ENCODE measurements at places on chromosomes 5 and 9. TPM values are rescaled to one million over a fixed set of nuclear protein-coding genes. Genes with fewer than 3 reads are reported as not detected.

Gene ZNF618
- total RNA-seq = 20.2 TPM

- DNase-seq = no peak
Measured at GRCh38 chr5:95050708-95051107, 234.2 kb downstream of the MCTP1 start.

Gene PCDHB6
- total RNA-seq = not detected

DNA sequence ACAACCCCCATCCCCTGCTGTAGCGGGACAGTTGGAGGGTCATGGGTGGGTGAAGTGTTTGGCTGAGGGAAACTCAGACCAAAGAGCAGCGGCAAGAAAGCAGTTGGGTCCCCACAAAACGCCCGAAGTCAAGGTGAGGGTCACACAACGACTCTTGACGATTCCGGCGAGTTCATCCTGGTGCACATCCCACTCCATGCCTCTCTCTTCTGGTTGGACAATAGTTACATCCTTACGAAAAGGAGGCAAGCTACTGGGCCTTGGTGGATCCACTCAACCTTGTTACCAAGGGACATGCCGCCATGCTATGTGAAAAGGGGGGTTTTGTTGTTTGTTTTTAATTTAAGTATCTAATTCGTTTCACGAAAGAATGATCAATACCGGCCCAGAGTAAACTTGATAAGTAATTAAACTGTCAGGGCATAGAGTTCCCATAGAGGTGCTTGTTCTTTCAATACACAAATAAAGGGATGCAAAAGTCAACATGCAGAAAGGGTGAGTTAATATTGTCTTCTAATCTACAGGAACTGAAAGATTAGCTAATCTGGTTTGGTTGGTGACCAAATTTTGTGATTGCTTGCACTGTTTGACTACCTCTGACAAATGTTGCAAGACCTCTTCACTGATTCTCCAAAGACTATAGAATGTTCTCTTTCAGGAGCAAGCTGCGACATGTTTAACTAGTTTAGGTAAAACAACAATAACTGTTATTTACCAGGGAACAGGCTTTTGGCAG lies 732 bp upstream of the SMIM15 start:
- no peak for DNase-seq

DNA sequence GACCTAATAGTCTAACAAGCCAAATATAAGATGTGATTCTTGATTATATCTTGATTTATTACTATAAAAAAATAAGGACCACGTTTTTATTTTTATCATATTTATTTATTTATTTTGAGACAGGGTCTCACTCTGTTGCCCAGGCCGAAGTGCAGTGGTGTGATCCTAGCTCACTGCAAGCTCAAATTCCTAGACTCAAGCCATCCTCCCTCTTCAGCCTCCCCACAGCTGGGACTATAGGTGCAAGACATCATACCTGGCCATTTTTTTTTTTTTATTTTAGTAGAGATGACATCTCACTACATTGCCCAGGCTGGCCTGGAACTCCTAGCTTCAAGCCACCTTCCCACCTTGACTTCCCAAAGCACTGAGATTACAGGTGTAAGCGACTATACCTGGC lies 61.0 kb upstream of the LARP1 start:
- no peak for DNase-seq

Gene SPOCK1
- total RNA-seq = under 0.01 TPM

DNA sequence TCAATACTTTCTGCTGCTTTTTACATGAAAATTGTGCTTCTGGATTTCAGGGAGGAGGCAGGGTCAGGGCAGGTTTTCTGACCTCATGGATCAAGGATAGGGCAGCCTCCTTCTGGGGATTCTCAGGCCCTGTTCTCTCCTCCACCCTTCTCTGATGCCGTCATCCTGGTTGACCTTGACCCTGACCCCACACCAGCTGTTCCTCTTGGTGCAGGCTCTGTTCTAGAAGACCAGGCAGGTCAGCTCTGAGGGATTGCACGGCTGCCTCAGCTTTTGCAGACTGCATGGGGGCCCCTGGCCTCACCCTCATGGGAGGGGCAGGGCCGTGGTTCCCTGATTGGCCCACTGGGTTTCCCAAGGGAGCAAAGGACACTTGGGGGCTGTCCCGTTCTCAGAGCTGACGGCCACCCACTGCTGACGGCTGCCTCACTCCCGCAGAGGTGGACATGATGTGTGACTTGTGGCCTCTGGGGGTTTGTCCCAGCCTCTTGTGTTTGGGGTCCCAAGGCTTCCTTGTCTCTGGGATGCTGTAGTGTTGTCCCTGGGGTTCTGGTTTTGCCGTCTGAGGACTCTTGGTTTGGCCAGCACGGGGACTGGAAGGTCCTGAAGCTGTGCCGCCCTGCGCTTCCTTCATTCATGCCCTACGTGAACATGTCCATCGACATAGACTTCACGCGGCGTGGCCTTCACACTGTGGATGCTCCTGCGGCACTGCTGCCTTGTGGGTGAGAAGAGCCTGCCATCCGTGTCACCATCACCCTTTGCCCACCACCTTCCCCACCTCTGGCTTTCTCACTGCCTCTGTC lies 34.5 kb downstream of the CEP72 start:
- DNase-seq = no peak

- DNase-seq = no peak
Measured at GRCh38 chr5:3161672-3162071, 410.2 kb upstream of the IRX2 start.

- DNase-seq = no peak
Measured at GRCh38 chr5:137320056-137321045, 178.8 kb downstream of the SPOCK1 start.

GRCh38 chr5:126917918-126918614 lies 112.3 kb downstream of the MARCHF3 start:
- no peak for DNase-seq

Gene NKD2
- total RNA-seq = under 0.01 TPM

Gene TRUB2
- total RNA-seq = 24.2 TPM

GRCh38 chr9:137300567-137301080 lies 1.4 kb downstream of the NRARP start:
- DNase-seq = peak; percentile 39

DNA sequence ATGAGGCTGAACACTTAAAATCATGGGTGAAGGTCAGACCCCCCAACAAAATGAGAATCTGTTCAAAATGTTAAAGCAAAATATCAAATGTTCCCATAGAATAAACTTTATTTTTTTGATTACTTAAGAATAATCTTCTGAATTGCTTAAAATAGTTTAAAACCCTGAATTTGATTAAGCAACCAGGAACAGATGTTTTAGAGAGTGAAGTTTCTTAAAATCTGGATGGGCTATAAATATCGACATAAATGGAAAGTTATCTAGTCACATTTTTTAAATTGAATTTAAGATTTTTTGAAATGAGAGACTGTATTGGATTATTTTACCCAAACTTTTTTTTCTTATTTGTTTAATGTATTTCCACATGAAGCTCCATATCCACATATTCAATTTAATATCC lies 98.5 kb downstream of the ADAMTS12 start:
- no peak for DNase-seq

Gene SPATA31E1
- not detected for total RNA-seq

DNA sequence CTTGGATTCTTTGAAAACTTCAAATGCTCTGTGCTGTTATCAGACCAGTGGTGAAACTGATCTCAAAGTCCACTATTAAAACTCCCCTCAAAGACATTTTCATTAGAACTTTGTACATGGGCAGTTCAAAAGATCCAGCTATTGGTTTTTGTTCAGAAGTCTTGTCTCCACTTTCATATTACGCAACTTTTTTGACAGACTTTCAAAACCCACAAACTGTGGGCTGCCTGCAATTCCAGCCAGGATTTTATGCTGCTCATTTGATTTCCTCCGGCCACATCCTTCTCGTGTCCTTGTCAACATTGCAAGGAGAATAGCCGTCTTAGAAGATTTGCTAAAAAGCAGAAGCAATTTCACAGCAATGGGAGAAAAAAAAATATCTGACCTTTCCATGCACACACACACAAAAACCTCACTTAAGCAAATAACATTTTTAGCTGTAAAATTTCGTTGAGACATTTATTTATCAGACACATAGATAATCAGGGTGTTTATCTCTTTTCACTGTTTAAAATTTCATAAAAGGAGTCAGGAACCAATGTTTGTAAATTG lies 1990.5 kb downstream of the MAT2B start:
- no peak for DNase-seq

DNA sequence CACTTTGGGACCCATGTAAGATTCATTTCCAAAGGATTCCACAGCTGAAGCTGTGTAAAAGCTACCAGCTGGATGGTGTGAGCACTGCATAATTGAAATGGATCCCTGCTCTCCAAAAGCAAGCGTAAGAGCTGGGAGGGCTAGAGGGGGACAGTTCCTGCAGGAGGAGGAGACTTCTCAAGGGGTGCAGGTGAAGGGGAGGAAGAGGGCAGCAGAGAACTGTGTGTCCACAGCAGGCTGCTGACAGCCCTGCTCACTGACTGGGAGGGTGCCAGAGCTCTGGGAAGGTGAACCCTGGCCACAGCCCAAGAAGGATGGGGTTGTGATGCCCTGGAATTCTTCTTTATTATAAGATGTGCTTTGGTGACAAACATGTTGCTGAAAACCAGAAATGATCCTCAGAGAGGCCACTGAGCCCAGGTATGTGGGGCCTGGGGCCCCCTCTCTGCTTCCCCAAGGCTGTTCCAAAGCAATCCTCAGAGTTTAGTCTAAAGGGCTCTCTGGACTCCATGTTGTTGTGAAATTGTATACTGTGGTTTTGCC lies 112.8 kb upstream of the SLC25A48 start:
- no peak for DNase-seq

DNA sequence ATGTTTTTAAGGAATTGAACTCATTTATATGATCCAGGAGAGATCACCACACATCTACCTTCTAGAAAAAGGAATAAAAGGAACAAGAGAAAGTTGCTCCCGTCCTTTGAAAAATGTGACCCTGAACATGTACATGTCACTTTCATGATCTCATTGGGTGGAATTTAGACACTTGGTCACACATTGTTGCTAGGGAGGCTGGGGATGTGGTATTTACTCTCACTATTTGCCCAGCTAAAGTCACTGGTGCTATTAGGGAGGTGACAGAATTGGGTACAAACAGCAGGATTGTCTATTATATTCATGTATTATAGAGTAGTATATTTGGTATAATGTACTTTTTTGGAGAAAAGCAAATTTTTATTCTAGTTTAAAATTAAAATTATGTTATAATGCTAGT lies 2.1 kb upstream of the CDH10 start:
- DNase-seq = no peak

DNA sequence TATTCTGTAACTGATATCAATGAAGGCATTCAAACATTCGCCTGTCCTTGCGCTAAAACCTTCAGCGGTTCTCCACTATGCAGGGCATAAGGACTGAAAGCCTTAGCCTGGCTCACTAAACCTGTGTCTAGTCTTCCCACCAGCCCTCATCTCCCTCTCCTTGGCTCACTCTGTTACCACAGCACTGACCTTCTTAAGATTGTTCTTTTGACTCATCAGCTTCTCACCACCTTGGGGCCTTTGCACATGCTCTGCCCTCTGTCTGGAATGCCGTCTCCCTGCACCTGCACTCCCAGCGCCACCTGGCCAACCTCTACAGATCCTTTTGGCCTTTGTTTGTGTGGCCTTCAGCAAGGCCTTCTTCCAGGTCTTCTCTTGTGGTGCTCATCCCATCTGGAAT lies 131.8 kb upstream of the IER5L start:
- DNase-seq = no peak

DNA sequence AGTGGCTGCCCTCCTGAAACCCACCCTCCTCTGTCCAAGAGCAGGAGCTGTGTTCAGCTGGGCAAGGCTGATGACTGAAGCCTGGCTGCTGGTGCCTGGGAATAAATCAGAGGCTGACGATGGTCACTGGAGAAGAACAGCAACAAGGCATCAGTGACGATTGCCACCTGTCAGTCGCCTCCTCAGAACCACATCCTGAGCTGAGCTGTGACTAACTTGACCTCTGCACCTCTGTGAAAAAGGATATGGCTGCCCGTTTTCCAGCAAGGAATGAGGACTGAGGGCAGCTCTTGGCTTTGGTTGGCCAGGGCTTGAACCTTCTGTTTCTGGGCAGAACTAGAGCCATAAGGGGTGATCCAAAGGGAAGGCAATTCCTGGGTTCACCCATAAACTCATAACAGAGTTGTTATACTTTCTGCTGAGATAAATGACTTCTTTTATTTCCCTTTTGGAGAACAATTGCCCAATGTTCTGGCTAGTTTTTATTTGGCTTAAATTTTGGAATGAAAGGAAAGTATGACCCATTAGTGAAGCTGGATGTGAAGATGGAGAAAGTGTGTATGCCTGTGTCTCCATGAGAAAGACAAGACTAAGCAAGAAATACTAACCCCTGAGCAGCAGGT lies 40.1 kb downstream of the TRIP13 start:
- no peak for DNase-seq

Gene FAM240B
- not detected for total RNA-seq

- DNase-seq = no peak
Measured at GRCh38 chr9:89883401-89884341, 278.9 kb downstream of the GADD45G start.

- no peak for DNase-seq
Measured at GRCh38 chr9:135901826-135902225, 5.5 kb downstream of the CAMSAP1 start.

DNA sequence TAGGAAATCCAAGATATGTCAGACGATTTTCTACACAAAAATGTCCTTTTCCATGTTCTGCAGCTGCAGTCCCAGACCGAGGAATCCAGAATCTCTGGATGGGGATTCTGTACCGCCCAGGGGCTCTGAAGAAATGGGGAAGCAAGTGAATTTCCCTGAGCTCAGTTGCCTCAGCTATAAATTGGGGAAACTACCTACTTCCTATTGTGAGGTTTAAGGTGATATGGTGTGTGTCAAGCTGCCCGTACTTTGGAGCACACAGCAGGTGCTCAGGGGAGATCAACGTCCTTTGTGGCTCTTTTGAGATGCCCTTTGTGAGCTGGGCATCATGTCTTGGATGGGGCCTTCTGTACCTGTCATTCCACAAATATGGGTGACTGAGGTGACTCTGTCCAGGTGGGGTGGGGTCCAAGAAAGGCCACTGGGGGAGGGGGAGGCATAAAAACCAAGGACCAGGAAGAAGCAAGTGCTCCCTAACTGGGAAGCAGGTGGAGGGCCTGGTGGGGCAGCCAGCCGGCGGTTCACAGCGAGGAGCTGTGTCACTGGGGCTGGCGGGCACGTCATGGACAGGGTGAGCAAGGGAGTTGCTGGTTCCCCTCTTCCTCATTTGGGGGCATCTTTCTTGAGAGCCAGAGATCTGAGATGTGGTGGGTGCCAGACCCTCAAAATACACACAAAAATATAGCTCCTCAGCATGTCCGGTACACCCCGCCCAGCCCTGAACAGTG lies 116.0 kb downstream of the CRB2 start:
- DNase-seq = no peak

- DNase-seq = peak; percentile 52
Measured at GRCh38 chr5:17218353-17219005, 1.0 kb downstream of the BASP1 start.

Gene PCSK5
- 3.0 TPM for total RNA-seq

GRCh38 chr9:30201024-30201423 lies 2183.4 kb upstream of the ACO1 start:
- no peak for DNase-seq

DNA sequence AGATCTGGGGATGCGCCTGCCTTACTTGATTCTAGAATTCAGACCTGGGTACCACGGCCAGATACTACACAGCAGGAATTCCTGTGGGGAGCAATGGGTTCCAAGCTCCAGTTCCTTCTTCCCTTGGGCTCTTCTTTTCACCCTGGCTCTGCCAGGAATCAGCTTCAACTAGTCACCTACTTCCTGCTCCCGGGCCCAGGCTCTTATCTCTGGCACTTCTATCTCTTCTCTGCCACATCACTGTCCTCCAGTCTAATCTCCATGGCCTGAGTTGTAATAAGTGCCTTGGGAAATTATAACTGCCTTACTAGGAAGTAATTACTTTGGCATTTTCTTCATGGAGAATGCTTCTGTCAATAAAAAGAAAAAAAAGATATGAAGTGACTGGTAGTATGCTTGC lies 26.2 kb upstream of the SERINC5 start:
- no peak for DNase-seq

Gene ITK
- 0.27 TPM for total RNA-seq
